ENCODE measurements at places on chromosomes 5 and 9.
A peak's percentile ranks its signal among the peaks of the same experiment; 100 is the strongest.

- DNase-seq, result no peak
Measured at GRCh38 chr5:81147886-81148571, 85.1 kb upstream of the CKMT2 start.

GRCh38 chr9:18888290-18888689 lies 144.7 kb downstream of the SAXO1 start:
- no peak for DNase-seq

DNA sequence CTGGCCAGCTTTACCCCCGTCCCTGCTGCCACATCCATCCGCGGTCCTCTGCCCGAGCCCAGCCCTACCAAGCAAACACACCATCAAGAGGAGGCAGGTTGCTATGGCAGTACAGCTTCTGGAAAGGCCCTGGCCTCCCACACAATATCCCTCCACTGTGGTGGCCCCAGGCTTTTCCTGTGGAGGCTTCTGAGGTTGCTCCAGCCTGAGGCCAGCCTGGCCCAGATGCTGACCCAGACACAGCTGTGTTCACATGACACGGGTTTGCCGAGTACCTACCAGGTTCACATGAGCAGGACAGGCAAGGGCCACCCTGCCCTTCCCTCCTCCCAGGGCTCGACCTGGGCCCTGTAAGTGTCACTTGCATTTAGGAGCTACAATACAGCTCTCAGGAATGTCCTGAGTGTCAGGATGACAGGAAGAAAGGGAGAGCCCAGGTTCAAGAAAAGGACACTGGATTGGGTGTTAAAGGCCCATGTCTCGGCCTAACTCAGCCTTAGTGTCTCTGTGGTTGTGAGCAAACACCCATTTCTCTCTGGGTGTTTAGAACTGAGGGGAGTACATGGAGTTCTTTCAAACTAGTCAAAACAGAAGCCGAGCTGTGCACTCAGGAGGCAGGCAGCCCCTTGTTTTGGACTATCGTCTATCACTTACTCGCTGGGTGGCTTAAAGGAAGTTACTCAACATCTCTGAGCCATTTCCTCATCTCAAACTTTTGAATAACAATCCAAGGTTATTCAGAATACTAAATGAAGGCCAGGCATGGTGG lies 40.2 kb downstream of the NAIF1 start:
- DNase-seq, result peak; percentile 55

DNA sequence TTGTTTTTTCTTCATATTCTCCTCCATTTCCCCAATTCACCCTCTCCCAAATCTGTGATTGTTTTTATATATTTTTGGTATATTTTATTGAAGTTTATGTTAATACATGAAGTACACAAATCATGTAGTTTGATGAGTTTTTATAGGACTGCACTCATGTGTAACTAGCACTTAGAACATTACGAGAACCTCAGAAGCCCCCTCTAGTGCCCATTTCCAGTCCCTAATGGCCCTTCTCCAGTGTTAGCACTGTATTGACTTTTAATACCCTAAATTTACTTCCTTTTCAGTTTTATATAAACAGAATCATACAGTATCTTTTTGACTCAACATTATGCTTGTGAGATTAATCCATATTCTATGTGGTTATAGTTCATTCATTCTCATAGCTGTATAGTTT lies 18.5 kb upstream of the FKTN start:
- DNase-seq, result no peak

- no peak for DNase-seq
Measured at GRCh38 chr5:173729079-173729765, 112.8 kb upstream of the BOD1 start.

GRCh38 chr5:169602535-169602934 lies 19.0 kb downstream of the SPDL1 start:
- no peak for DNase-seq

DNA sequence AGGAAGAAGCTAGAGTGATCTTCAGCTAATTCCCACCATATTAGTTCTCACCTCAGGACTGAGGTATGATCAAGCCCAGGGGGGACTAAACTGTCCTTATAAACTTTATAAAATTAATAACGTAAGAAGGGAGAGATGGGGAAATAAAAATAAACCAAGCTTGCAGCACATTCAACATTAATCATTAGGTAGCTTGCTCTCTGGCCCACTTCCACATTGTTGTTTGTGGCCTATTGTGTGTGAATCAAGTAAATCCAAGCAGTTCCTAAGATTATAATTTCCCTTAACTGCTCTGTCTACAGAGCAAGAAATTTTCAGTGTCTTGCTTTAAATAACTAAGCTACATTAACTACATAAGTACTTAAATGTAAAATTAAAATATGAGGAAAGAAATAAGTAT lies 131.3 kb upstream of the ABCA1 start:
- DNase-seq, result no peak

DNA sequence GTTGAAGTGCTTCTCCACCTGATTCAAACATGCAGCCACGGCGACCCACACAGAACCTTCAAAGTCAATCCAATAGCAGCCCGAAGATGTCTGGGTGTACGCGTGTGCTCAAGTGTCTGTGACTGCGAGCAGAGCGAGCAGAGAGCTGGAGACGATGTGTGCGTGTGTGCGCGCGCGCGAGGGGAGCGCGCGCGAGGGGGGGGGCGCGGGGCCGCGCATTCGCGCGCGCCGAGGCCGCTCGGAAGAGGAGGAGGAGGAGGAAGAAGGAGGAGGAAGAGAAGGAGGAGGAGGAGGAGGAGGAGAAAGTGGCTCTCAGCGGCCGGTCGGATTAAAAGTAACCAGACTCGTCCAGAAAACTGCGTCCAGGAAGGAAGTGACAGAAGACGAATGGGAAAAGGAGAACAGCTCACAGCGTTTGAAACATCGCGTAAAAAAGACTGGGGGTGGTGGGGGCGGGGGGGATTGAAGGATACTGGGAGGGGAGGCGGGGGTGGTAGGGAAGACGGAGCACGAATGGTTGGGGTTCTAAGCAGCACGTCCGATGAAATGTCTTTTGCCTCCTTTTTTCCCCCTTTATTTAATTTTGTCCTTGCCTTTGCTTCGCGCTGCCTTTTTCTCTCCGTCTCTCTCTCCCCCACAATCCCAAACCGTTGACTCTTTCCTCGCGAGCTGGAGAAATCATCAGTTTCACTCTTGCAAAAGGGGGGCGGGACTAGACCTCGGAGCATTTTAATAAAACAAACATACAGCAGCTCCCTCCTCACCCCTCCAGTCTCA lies at the start of gene MEF2C:
Gene MEF2C, minus strand, starts transcription at position 126 of the 777 bp plus-strand sequence. CDS start 59,396 bp downstream, outside the sequence.
- no peak for DNase-seq

GRCh38 chr9:69171049-69171448 lies 3.0 kb upstream of the TJP2 start:
- no peak for DNase-seq

GRCh38 chr5:32076699-32077695 lies 97.1 kb downstream of the GOLPH3 start:
- DNase-seq, result peak; percentile 39

GRCh38 chr9:127961613-127962155 lies 19.1 kb downstream of the EEIG1 start:
- no peak for DNase-seq

DNA sequence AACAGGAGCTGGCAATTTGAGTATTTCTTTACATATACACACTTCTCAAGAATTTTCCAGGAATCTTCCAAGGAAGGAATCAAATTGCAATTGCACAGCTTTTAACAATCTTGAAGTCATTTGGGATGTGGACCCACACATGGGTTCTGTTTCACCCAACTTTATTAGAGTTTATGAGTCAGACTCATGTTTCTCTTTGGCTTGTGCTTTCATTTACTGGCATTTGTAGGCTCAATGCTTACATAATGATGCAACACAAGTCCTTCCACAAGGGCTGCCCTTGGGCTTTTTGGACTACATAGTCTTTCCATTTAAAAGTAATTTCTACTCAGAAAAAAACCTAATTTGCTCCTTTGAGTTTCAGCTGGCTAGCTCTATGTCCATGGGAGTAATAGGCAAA lies 4.6 kb upstream of the CDC37L1 start:
- DNase-seq, result no peak

- no peak for DNase-seq
Measured at GRCh38 chr5:58300346-58300895, 159.5 kb downstream of the PLK2 start.

DNA sequence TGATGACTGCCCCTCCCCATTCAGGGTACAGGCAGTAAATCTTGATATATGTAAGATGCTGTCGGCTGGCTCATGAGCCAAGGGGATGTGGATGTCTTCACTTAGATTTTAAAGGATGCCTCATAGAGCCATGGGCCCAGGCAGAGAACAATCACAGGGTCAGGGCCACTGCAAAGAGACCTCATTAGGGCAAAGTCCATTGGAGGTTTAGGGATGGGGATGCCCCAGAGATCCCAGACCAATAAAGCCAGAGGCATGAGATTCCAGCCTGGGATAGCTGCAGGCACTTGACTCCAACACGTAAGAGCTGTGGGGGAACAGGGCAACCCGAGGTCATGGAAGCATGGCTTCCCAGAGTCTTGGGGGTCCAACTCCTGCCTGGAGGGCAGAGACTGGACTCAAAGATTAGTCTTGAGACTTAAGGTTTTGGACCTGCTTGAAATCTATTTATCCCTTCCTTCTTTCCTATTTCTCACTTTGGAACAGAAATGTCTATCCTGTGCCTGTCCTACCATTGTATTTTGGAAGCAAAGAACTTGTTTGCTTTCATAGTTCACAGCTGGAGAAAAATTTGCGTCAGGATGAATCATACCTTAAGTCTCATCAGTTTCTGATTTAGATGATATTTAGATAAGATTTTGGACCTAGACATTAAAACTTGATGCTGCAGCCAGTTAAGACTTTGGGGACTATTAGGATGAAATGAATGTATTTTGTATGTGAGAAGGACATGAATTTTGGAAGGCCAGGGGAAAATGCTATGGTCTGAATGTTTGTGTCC lies 101.3 kb upstream of the ADRA1B start:
- DNase-seq, result no peak

GRCh38 chr9:30977965-30978364 lies 1406.5 kb upstream of the ACO1 start:
- no peak for DNase-seq

DNA sequence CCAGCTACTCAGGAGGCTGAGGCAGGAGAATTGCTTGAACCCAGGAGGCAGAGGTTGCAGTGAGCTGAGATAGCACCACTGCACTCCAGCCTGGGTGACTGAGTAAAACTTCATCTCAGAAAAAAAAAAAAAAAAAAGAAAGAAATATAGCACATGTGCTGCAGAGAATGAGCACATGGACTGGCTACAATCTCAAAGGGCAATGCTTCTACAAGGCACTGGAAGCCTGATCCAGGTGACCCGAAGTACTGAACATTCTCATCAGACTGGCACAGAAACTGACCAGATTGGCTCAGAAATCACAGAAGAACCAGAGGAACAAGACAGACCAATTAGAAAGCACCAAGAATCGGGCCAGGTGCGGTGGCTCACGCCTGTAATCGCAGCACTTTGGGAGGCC lies 4.8 kb downstream of the DYNC2I2 start:
- no peak for DNase-seq

- no peak for DNase-seq
Measured at GRCh38 chr9:5301544-5301943, 3.0 kb downstream of the RLN2 start.

- DNase-seq, result no peak
Measured at GRCh38 chr5:154945695-154946301, 4.9 kb downstream of the MRPL22 start.

DNA sequence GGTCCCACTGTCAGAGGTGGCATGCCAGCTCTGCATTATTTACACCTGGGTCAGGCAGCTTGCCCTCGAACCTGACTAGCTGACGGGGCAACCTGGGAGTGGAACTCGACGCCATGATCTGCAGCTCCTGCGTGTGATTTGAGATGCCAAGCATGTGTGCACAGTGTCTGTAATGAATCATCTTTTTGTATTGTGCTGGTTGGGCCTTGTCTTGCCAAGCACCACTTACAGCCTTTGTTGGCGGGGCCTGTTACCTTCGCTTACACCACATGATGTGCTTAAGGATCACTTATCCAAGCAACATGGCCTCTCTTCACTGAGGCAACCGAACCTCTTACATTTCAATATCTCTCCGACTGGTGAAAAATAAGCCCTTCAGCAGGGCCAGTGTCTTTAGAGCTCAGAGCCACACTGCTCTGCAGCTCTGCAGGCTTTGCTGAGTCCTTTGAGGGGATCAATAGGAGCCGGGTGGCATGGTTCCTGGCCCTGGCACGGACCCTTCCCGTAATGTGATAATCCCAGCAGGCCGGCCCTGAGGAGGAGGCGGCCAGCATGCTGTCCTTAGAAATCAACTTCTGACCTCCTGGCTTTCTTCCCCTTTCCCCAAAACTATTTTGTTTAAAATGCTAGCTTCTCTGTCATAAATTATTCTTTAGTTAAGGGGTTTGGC lies 297.7 kb upstream of the CD180 start:
- DNase-seq, result no peak

GRCh38 chr5:113213551-113214425 lies 221.0 kb downstream of the TSSK1B start:
- no peak for DNase-seq

GRCh38 chr5:157870837-157871834 lies 12.2 kb upstream of the CLINT1 start:
- DNase-seq, result no peak

- DNase-seq, result no peak
Measured at GRCh38 chr5:112733586-112733985, 4.1 kb upstream of the APC start.

DNA sequence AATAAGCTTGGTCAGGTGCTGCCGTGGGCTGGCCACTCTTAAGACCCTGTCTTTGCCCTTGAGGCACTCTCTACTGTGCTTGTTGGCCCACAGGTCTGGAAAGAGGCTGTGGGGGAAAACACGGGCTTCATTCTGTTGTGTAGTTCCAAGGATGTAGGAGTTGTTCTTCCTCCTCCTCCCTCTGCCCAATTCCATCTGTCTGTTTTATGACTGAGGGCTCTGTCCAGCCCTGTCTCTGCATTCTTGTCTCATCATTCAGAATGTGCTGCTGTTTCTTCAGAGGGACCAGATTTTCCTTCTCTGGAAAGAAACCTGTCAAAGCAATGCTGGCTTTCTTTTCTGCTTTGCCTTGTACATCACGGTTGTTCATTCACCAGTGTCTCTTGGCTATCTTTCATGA lies 84.1 kb downstream of the MAP1B start:
- no peak for DNase-seq

DNA sequence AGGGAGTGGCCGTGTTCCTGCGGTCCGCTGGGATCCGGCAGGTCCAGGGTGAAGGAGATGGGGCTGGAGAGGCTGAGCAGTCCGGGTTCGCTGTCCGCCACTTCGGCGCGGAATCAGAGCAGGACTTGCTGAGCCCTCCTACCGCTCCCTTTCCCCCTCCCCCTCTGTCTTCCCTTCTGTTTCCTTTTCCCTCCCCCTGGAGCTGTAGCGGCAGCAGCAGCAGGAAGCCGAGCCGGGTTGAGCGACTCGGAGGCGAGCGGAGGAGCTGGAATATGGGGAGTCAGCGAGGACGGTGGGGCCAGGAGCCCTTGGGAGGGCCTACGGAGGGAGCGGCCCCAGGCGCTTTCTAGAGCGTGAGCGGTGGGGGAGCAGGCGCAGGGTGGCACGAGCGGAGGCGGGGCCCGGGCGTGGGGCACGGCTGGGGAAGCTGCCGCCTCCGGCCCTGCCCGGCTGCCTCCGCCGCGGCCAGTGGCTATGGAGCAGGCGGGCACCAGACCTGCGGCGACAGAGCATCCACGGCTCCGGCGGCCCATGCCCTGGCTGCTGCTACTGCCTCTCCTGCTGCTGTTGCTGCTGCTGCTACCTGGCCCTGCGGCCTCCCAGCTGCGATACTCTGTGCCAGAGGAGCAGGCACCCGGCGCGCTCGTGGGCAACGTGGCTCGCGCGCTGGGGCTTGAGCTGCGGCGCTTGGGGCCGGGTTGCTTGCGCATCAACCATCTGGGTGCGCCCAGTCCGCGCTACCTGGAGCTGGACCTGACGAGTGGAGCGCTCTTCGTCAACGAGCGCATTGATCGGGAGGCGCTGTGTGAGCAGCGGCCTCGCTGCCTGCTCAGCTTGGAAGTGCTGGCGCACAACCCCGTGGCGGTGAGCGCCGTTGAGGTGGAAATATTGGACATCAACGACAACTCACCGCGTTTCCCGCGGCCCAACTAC lies at the start of gene PCDHAC2:
Gene PCDHAC2, plus strand, starts transcription at position 184 of the 933 bp plus-strand sequence. Its CDS starts 291 bp downstream, at position 475.
- no peak for DNase-seq

Data from activated CD4-positive, alpha-beta memory T cell treated with anti-CD3 and anti-CD28 coated beads, Interleukin-2, amount 10 ng/mL, durations not matched to agents 7 days and 5 days (primary cell).